Activated CD4-positive, alpha-beta memory T cell treated with anti-CD3 and anti-CD28 coated beads for 36 hours (primary cell): ENCODE measurements at places on chromosomes 12 and 14.

- DNase-seq = no peak
Measured at GRCh38 chr12:84793558-84794367, 118.8 kb downstream of the SLC6A15 start.

GRCh38 chr12:33187409-33187808, 252.2 kb downstream of the SYT10 start:
- no peak for DNase-seq

GRCh38 chr14:83291714-83292113, 1758.1 kb upstream of the SEL1L start:
- DNase-seq = no peak

DNA sequence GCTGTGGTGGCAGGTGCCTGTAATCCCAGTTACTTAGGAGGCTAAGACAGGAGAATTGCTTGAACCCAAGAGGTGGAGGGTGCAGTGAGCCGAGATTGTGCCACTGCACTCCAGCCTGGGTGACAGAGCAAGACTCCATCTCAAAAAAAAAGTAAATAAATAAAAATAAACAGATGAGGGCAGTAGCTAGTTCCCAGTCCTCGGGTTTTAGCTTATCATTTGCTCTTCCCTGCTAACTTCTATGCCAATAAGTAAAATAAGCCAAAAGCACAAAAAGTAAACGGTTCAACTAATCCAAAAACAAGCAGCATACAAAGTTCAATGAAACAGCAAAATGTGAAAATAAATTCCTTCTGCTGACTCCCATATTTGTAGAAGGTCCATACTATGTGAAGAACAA, 133.0 kb upstream of the TMCC3 start:
- no peak for DNase-seq

GRCh38 chr14:89700801-89701200, 253.7 kb downstream of the EFCAB11 start:
- no peak for DNase-seq

GRCh38 chr12:42865282-42865681, 275.7 kb upstream of the PRICKLE1 start:
- DNase-seq = no peak

DNA sequence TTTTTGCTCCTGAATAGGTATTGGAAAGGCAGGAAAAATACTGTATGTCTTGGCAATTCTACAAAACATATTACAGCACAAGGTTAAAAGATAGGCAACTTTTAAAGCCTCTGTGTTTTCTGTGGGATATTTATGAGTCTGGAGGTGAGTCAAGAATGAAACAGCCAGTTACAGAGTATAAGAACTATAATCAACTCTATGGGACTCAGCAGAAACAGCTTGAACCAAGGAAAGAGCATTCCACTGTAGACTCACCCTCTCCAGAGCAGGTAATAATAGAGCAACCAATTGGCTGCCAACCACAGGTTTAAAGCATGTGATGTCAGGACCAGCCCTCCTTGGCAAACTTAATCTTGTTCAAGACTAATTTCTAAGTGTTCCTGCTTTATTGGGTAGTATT, 100.5 kb upstream of the MDM1 start:
- no peak for DNase-seq

- no peak for DNase-seq
Measured at GRCh38 chr12:115771065-115771464, 506.4 kb downstream of the MED13L start.

DNA sequence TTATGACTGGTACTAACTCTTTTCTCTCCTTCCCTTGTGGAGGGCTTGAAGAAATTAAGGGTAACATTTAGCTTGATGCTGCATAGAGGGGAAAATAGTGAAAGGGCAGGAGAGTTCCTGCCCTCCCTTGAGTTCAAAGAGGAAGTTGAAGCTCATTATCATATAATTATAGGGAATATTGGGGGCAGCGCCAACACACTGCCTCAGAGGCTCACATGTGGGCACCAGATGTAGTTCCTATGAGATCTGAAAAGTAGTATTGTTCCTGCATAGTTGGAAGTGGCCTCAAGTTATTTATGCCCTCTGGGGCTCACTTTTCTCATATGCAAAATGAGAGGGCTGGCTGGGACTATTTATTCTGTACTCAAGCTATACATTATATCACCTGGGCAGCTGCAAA, 33.0 kb upstream of the FGF23 start:
- DNase-seq = no peak

DNA sequence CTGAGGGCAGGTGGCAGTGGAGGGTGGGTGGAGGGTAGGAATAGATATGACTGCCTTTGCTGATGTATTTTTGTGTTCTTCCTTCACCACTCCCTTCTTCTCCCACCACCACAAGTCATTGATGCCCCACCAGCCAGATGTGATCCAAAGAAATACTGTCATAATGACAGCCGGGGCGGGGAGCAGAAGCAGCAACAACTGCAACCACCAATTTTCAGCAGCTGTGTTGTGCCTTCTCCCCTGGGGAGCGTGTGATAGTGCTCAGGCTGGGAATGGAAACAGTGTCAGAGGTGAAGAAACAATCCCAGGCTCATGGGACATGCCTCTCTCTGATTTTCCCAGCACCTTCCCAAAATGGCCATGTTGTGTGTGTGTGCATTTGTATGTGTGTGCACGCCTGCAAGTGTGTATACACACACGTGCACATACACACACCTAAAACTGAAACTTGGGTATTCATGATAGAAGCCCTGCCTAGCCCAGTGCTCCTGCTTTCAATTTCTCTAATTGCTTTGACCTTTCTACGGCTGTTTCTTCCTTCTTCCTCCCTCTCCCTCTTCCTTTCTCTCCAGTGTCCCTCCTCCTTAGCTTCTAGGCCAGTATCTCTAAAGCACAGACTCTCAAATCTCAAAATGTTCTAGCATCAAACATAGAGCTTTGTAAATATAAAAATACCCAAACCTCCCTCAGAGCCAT, 299.2 kb upstream of the FKBP4 start:
- DNase-seq = no peak

DNA sequence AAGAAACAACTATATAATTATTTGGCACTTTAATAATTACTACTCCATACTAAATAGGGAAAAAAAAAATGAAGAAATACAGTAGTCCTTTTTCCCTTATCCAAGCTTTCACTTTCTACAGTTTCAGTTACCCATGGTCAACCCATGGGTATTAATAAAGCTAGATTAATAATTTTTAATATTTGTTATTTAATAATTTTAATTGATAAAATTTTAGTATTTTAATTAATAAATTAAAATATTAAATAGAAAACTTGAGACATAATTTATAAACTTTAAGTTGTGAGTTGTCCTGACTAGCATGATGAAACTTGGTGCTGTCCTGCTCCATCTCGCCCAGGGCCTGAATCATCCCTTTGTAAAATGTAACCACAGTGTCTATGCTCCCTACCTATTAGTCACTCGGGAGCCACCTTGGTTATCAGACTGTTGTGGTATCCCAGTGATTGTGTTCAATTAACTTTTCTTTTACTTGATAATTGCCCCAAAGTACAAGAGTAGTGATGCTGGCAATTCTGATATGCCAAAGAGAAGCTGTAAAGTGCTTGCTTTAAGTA, 71.8 kb downstream of the PAWR start:
- DNase-seq = no peak
